IMR-90 (cell line): ENCODE measurements at places on chromosomes 4 and X. TPM values are rescaled to one million over a fixed set of nuclear protein-coding genes. Genes with fewer than 3 reads are reported as not detected.

Gene SH2D1A
- not detected in 2 replicates for total RNA-seq

DNA sequence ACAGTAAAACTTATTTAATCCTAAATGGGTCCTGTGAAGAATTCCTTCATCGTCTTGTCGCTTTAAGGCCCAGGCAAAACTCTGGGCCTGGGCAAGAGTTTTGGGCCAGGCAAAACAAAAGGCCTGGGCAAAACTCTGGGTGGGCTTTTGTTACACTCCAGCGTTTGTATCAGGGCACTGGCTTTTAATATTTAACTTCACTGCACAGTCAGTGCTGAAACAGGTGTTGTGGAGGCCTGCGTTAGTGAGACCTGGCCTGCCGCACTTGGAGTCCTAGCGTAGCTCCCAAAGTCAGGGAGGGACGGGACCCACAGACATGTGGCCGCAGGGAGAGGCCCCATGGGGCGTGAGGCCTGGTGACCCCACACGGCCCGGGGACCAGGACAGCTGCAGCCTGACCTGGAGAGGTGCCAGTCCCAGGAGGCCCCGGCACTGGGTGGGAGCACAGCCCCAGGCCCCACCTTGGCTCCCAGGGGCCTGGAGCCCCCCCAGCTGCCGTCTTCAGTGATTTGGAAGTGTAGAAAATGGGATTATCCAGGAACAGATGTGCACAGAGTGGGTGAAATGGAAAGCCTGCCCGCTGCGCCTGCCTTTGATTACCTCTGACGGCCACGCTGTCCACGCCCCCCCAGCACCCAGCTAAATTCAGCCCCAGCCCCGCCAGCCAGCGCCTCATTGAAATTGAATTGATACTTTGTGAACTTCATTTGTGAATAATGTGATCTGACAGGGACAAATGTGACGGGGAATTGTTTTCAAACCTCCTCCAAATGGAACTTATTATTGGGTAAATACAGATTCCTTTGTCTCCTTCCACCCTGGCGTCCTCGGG lies 132.9 kb upstream of the NKX1-1 start:
- no peak for DNase-seq

- DNase-seq: no peak
Observed at GRCh38 chr4:182147391-182147790, 95.8 kb upstream of the TENM3 start.

DNA sequence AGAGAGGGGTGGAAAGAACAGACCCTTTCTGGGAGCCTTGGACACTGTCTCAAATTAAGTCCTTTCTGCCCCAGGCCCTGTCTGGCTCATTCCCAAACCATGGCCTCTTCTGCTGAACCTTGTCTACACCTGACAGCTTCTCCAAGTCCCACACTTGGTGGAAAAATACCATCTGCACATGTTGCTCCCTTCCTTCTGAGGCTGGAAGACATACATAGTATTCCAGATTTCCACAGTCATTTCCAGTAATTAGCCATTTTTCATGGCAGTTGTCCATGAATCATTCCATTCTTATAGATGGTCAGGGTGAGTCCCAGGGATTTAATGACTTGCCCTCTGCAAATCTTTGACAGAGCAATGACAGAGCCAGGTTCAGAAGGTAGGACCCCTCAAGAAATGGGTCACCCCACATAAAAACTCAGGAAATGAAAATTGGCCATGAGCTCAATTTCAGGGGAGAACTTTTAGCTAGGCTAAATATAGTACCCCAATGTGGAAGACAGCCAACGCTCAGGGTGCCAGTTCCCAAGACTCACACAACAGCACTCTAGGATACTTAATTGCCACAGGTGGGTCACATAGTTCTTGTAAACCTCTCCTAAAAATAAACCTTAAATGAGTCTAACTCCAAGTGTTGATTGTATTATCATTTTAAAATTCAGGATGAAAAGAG lies 16.2 kb upstream of the DAPP1 start:
- DNase-seq: no peak

DNA sequence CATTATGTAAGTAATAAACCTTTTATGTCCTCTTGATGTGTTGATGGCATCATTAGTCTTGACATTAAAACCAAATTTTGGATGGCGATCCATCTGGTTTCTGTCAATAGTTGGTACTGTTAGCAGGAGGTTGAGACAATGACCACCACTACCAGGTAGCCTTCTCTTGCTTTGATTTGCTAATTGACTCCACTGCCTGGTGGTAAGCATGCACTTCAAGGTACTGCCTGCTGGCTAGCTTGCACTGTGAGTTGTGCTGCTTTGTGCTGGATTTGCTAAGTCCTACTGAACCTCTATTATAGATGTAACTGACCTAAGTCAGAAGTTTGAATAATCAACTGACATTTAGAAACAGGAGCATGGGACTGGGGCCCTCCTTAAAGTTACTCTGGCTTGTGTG lies 46.3 kb downstream of the ATP1B4 start:
- DNase-seq: no peak
